ENCODE measurements at places on chromosomes 5 and 9.

- no peak for DNase-seq
Measured at GRCh38 chr5:122126756-122127321, 2.5 kb upstream of the ZNF474 start.

DNA sequence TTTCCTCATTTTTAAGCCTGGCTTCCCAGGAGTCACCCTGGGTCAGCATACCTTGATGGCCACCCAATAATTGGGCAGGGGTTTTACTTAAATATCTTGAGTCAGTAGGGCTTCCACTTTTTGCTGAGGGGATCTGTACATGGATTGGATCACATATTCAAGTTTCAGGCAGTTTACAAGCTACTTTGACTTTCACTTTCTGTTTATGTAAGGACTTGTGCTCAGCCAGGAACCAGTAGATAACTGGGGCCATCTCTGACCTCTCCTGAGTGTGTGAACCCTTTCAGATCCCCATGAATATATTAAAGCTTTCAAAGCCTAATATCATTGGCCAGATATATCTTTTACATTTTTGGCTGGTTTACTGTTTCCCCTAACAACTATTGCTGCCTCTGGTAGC lies 45.1 kb downstream of the SLCO6A1 start:
- no peak for DNase-seq

DNA sequence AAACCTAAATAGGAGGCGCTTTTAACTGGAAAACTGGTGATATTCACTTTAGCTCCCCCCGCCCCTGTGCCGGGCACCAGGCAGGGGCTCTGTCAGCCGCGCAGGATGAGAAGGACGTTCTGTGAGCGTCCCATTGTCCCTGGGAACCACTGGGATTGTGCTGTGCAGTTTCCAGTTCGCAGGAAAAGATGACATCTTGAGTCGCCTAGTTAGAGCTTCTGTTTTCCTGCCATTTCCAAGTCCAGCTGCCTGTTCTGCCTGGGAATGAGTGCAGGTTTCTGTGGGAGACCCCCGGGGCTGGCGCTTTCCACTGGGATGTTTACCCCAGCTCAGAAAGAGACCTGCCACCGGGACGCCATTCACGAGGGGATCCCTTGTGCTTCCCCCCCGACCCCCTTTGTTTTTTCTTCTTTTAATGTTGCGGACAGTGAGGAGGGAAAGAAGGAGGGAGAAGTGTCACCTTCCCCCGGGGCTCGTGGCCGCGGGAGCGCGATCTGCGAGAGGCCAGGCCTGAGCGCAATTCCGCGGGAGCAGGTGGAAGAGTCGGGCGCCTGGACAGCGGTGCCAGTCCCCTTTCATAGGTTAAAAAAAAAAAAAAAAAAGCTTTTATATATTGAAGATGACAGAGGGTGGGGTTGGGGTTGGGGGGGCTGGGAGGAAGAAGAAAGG lies 121.5 kb downstream of the RMI1 start:
- no peak for DNase-seq

GRCh38 chr5:69170495-69170894 lies 3.5 kb downstream of the CCNB1 start:
- no peak for DNase-seq

DNA sequence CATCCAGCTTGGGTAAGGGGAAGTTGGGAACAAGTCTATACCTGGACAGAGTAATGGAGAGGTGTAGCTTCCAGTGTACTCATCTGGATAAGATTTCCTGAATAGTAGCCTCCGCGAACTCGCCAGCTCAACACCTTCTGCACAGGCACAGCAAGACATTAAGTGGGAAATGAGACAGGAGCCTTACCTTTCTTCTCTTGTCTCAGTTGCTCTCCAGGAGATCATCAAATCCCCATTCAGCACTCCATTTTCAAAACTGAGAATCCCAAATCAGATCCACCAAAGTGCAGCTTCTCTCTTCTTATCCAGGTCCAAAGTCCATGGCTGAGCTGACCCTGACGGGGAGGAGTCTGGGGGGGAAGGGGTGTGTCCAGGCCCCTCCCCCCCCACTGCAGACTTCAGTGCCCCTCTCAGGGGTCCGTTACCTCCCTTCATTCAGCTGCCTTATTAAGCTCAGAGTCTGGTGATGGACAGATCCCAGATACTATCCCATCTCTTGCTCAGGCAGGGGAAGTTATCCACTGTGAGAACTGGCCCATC lies 5.9 kb upstream of the MGAT1 start:
- DNase-seq, result no peak

DNA sequence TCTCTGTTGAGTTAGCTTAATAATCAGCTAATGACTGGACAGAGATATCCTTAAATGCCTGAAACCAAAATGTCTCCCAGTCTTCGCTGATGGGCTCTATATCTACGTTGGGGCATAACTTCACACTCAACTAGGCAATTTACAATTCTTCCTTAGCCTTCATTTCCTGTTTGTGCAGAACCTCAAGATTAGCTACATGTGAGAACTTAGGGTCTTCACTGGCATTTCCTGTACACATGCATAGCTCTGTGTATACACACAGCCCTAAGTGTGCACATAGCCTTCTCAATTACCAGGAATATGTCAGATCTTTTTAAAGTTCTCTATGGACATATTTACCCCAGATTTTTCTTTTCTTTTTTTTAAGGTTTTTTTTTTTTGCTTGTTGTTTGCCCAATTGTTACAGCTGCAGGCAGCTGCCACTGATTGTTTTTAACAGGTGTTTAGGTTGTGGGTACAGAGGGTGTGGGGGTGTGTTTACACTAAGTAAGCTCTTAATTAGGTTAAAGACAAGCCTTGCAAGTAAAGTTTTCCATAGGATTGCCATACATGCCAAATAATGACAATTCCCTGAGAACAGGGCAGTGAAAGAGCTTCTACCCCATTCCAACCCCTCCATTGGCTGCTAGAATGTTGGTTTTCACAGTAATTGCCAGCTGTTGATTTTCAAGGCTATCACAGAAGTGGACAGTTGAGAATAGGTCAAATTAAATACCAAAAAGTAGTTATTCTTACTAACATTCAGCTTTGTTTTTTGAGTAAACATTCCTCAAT lies 441.0 kb downstream of the TLE4 start:
- peak; percentile 16 for DNase-seq

DNA sequence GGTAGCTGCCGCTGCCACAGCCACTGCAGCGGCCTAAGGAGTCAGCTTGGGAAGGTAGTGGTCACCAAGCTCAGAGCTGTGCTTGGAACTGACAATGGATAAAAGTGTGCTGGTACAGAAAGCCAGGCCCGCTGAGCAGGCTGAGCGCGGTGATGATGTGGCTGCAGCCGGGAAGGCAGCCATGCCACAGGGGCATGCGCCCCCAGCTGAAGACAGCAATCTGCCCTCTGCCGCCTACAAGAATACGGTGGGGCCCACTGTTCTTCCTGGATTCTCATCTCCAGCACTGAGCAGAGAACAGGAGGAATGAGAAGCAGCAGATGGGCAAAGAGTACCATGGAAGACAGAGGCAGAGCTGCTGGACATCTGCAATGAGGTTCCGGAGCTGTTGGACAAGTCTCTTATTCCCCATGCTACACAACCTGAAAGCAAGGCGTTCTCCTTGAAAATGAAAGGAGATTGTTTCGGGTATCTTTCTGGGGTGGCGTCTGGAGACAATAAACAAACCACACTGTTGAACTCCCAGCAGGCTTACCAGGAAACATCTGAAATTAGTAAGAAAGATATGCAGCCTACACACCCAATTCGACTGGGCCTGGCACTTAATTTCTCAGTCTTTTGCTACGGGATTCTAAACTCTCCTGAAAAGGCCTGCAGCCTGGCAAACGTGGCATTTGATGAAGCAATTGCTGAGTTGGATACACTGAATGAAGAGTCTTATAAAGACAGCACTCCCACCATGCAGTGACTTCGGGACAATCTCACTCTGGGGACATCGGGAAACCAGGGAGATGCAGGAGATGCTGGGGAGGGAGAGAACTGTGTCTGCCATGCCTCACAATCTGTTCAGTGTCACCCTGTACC lies 22.8 kb upstream of the ANKRD18A start:
- DNase-seq, result no peak

- no peak for DNase-seq
Measured at GRCh38 chr9:91154686-91155085, 207.0 kb downstream of the AUH start.

DNA sequence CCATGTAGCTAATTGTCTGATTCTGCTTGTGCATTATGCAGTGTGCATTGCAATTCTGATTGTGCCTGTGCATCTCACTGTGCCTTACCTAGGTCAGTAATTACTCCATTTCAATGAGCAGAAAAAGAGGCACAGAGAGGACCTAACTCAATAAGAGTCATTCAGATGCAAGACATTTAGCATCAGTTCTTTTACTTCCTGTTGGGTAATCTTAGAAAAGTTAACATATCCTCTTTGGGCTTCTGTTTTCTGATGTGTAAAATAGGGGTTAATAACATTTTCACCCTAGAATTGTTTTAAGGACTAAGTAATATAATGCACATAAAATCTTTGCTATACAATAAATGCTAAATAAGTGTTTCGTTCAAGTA lies 7.0 kb upstream of the DCTN4 start:
- DNase-seq, result no peak

- no peak for DNase-seq
Measured at GRCh38 chr9:69918322-69918721, 97.7 kb downstream of the CFAP95 start.

DNA sequence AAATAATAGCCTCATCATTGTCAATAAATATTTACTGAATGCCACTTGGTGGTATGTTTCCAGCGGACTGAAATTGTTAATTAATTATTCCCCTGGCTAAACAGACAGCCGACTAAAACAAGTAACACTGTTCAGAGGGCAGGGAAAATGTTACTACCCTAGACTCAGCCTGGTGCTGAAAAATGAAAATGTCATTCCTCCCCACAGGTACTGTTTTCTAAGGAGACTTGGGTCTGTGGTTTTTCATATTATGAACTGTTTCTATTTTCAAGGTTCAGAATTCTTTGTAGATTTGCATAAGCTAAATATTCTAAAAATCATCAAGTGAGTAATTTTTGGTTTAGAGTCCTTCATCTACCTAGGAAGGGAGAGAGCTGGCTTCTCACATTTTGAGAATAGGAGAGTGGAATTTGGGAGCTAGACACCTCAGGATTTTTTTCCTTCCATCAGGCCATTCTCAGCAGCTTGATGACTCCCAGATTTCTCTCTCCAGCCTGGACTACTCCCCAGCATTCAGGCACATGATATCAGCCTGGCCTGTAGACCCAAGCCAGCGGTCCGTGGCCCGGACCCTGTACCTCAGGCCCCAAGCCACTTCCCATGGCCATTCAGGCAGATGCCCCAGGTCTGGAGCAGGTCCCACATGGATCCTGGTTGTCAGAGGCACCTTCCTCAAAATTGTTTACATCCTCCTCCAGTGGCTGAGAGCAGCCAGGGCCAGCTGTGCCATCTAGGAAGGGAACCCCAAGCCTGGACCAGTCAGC lies 24.4 kb downstream of the BHMT start:
- DNase-seq, result no peak

DNA sequence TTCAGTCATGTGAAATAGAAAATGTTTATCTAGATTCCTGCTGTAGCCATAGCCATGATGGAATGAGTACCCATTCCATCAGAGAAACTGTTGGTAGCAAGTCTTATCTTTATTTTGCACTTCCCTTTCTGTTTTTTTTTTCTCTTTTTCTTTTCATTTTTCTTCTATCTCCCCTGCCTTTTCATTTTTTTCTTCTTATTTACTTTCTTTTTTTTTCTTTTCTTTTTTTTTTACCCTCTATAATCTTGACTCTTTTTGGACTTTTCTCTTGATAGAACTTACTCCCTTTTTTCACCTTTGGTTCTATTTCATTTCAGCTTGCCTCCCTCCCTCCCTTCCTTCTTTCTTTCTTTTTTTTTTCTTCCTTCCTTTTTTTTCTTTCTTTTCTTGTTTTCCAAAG lies 15.4 kb downstream of the SLC25A46 start:
- DNase-seq, result no peak

GRCh38 chr9:133141833-133142595 lies 21.0 kb upstream of the RALGDS start:
- DNase-seq, result no peak

DNA sequence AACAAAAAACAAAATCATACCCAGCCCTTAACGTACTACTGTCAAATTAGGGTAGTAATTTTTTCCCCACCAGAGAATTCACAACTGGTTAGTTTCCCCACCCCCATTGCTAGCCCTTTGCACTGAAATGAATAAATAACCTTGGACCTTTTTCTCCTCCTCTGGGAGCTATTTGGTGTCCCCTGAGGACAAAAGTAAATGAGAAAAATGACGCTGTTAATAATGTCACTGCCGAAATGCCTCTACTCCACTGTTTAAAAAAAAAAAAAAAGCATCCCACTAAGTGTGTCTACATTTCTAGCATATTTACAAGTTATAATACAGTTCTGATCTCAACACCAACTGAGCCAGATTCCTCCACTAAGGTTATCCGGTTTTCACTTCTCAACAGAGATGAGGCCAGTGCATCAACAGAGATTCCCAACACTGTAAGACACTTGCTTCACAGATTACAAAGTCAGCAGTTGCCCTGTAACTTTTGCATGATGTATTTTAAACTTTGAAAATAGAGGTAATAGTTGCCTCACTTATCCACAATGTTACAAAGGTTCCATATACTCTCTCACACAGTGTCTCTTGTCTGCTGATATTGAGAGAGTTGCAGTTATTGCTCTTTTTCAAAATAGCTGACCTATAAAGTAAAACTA lies 5.1 kb upstream of the NFIB start:
- DNase-seq, result no peak

DNA sequence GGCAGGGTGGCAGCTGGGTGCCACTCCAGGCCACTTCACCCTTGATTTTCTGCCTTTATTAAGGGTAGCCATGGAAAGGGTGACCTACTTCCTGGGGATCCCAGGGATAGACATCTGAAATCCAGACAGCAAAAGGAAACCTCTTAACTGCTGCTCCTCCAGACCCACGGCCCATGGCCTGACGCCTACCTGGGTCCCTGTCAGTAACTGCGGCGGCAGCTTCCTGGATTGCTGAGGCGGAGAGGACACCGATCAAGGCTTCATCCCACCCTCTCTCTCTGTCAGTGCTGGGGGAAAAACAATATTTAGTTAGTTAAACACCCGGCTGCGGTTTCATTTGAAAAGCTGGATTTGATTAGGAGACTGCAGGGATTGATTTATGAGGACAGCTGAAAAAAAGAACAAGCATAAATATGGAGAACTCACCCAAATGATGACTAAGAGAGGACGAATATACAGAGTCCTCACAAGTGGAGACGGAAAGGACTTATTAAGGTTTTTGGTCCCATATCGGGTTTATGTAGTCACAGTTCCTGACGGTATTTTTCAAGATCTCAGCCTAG lies 158.7 kb upstream of the KLF4 start:
- no peak for DNase-seq

DNA sequence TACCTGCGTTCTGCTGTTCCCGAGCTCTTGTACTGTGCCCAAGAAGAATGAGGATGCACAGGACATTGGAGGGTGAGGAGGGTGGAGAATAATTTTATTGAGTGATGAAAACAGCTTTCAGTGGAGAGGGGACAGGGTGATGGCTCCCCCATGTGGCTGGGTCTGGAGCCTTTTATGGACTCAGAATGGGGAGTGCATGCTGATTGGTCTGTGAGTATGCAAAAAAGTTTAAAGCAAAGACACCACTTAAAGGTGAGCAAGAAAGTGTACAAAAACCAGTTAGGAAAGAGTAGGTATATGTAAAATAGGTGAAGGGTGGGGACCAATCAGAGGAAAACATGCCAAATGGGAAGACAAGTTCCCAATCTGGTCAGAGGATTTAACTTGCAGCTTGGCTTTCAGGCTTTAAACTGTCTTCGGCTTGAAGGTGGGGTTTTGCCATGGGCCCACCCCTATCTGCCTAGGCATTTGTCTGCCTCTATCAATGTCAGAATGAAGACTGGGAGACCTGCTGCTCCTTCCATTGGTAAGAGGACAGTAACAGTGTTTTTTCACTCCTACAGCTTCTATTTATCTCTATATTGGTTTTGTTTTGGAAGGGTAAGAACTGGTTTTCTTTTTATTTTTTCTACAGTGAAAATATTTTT lies 118.0 kb upstream of the RAI14 start:
- DNase-seq, result no peak

- no peak for DNase-seq
Measured at GRCh38 chr5:122182491-122182921, 53.2 kb downstream of the ZNF474 start.
